Stimulated activated naive CD4-positive, alpha-beta T cell (primary cell): ENCODE measurements at places on chromosomes 3 and 15.

DNA sequence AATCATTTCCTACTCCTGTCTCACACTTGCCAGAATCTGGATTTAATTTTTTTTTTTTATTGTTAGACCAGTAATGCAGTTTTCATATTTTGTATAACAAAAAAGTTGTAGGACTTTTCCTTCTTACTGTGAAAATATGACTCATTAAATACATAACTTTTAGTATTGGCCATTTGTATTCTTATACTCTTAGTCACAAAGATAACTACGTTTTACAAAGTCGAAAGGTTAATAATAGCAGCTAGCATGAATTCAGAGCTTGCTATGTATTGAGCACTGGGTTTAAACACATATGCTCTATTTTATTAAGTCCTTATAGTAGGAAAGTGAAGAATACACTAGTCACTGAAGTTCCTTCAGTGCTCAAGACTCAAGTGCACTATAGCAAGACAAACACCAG lies 43.1 kb downstream of the LRRN1 start:
- no peak for DNase-seq

DNA sequence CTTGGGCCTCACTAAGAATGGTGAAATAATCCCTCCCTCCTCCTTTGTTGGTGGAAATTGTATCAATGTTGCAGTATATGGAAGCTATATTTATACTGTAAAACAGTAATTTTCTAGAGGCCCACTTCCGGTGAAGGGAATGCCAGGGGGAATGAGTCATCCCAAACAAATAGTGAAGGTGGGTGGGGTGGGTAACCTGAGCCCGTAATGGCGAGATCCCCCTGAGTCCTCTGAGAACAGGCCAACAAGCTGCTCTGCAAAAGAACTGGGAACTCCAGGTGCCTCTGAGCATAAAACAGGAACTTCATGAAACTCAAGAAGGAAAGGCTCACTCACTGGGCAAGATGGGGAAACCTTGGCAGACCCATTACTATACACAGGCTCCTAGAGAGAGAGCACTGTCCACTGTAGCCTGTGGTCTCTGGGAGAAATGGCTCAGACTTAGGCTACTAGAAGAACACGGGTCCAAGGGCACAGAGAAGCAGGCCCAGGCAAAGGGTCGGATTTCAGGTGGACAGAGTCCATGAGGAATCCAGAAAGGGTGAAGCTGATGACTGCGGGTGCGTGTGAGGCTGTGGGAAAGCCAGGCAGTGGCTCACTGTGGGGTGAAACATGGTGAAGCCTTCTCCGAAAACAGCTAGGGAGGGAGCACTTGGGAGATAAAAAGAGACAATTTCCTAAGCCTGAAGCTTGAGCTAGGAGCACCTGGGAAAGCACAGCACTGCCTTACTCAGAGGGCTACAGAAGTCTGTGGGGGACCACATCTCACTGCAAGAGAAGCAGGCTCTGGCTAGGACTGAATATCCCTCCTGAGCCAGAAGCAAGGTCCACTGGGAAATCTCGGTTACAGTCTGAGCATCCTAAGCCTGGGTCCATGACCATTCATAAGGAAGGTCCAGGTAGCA lies 19.8 kb downstream of the LARP6 start:
- no peak for DNase-seq

DNA sequence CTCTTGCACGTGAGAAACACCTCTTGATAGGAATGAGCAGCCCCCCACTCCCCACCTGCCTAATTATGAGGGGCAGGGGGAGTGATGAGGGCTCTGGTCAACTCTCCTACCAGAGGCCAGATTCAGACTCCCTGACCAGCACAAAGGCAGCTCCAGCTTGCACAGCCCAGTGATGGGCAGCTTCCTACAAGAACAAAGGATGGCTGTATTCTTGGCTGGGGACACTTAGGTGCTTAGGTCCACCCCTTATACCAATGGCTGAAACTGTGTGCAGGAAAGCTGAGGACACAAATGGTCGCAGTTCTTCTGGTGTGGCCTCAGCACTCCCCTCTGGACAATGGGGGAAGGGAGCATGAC lies 81.8 kb downstream of the IQSEC1 start:
- DNase-seq = no peak

- no peak for DNase-seq
Observed at GRCh38 chr3:195154793-195155535, 116.0 kb downstream of the XXYLT1 start.

DNA sequence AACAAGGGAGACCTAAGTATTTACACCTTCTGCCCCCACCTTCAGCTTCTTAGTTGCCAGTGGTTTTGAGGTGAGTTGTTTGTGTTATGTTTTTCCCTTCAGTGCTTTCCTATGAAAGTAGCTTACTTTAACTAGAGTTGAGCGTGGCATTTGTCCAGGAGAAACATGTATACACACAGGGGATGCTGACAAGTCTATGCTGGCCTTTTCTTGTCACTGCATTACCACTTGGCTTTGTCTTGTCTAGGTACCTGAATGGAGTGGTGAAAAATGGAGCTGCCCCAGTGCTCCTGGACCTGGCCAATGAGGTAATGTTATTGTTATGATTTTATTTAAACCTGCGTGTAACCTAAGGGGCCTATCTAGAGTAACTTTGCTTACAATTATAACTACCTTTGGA lies 74.4 kb downstream of the CDIN1 start:
- no peak for DNase-seq

DNA sequence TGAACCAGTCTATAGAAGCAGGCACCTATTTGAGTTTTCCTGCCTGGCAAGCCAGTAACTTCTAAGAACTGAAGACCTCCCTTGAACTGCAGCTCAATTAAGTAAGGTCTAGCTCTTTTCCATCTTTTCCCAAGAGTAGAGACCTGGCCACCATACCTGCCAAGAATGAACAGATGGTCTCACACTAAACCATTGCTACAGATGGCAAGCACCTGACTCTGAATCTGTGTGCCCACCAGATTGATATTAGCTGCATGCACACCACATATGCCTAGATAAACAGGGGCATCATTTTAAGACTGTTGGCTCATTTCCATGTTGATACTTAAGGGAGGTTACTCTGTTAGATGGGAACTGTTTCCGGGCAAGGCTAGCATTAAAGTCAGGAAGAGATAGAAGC lies 34.8 kb upstream of the GSK3B start:
- no peak for DNase-seq

DNA sequence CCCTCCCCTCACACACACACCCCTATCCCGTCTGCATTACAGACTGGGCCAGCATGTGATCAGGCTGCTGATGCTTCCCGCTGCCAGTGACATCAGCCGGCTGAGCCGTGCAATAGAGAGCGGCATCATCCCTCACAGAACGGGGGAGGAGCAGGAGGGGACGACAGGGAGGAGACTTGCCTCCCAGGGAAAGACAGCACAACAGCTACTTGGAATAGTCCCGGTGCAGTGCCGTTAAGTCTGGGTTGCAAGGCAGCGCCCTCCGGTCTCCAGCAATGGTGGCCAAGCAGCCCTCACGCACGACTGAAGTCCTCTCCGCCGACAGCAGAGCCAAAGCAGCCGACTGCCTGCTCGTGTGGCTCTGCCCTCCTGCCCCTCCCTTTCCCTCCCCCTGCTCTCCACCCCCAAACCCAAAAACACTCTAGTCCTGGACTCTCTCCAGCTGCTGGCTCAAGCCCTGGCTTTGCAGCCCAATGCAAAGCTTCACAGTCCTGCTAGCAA lies 31.5 kb upstream of the RPS17 start:
- no peak for DNase-seq
